NCI-H748 treated with DMSO at 0.1 percent for 48 hours (cell line): ENCODE measurements at places on chromosomes 2 and 18.

GRCh38 chr2:101930847-101931246 is 60.9 kb upstream of the IL1R2 start:
- no peak for DNase-seq

DNA sequence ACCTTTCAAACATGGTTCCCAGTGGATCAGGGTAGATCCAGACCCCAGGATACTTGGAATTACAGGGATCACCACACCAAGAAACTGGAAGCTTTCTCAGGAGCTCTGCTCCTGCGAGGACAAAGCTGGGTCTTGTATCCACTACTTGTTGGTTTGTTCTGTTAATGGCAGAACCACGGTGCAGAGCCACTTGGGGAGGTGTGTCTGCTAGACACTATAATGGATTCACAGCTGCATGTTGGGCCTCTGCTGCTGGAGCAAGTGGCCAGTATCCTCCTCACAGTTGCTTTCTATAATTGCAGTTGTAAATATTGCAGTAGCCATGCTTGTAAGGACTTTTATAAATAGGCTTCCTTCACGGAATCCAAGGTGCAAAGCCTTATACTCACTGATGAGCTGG is 12.9 kb downstream of the FOSL2 start:
- no peak for DNase-seq

- no peak for DNase-seq
These were observed 342.5 kb upstream of the CRIM1 start for GRCh38 chr2:36013064-36013463.

DNA sequence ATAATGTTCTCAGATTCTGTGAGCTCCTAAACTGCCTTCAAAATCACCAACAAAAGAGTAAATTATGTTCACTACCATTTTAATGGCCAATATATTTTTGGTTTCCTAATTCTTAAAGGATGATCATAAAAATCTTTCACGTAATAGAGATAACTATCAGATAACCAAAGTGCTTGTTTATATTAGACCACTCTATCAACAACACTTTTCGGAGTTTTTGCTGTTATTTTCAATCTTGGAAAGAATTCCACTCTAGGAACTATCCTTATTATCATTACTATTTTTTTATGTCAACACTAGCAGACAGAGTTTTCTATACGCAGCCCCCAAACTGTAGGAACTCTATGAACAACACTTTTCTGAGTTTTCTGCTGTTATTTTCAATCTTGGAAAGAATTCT is 782.5 kb upstream of the ZEB2 start:
- DNase-seq: no peak

- no peak for DNase-seq
These were observed 530.8 kb downstream of the ADCYAP1 start for GRCh38 chr18:1435487-1435886.
